Stimulated activated CD4-positive, alpha-beta T cell treated with anti-CD3 and anti-CD28 coated beads, Interleukin-15, amount 100 ng/mL, for 1 hour (primary cell): ENCODE measurements at places on chromosomes 5 and 9.

DNA sequence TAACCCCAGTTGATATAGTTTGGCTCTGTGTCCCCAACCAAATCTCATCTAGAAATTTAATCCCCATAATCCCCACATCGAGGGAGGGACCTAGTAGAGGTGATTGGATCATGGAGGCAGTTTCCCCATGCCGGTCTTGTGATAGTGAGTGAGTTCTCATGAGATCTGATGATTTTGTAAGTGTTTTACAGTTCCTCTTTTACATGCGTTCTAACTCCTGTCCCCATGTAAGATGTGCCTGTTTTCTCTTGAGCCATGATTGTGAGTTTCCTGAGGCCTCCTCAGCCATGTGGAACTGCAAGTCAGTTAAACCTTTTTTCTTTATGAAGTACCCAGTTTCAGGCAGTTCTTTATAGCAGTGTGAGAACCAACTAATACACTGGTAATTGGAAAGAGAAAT, 73.6 kb downstream of the CDH12 start:
- no peak for DNase-seq

DNA sequence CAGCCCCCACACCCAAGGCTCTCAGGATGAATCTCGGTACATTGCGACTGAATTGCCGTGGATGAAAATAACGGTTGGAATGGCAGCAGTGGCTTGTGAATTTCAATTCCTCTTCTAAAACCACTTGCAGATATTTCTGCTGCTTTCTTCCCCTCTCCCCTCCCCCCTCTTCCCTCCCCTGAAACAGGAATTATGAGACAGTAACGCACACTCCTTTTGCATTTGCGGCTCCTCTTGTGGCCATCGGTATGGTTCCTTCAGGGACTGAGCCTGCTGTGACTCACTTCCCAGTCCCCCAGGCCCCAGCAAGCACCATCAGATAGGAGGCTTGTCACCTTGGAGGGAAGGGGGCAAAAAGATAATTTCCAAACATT, 9.7 kb downstream of the DCANP1 start:
- no peak for DNase-seq

- no peak for DNase-seq
Measured at GRCh38 chr9:97503862-97504210, 2.4 kb downstream of the TMOD1 start.

DNA sequence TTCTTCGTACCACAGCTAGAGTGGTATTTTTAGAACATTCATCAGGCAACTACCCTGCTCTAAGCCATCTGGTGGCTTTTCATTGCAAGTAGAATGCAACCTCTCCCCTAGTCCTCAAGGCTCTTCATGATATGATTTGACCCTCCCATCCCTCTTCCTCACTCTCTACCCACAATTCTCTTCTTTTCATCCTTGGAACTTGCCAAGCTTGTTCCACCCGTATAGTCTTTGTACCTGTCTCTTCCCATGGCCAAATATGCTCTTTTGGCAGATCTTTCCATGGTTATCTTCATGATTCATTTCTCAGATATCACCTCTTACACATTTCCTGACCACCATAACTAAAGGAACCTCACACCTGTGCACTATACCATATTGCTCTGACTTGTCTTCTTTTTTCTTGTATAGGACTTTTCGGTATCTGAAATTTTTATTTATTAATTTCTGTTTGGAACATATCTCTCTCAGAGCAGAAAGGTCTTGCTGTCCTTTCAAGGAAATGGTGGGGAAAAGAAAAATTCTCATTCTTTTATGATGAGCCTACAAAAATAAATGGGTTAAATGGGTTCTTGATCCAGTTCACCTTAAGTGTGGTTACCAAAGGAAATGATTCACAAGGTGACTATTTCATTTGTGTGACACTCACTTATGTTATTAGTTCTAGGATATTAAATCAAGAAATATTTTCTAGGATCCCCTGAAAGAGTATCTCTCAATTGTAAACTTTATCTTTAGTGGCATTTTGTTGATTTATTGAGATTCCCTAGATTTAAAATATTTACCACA, 3.7 kb upstream of the CD274 start:
- no peak for DNase-seq

GRCh38 chr9:98712987-98713386, 4.3 kb upstream of the GABBR2 start:
- DNase-seq = no peak

DNA sequence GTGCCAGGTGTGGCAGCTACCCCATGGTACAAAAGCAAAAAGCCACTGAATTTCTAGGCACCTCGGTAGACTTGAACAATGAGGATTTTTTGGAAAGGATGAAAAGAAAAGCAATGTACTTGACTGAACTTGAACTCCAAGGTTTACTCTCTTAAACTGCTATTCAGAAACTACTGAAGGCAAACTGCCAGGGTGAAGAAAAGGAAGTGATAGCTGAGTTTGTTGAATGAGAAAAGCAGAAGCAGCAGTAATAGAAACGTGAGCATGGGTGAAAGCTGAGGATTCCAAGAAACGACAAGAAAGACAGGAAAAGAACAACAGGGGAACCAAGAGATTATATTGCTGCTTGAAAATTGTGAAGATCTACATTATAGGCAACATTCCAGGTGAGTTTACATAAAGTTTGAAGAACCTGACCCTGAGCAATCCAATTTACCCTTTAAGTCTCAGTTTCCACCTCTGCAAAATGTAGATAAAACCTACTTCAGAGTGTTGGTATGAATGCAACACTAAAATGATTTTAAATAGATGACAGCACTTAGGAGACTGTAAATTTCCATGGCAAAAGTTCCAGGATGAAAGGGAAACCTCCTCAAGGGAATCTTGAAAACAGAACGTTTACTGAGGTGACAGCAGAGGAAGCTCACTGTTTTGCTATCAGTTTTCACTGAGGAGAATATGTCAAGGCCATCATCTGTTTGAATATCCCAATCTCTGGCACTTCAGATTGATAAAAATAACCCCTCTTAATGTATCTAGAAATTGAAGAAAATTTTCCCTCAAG, 245.8 kb downstream of the SPATA31D1 start:
- DNase-seq = no peak

DNA sequence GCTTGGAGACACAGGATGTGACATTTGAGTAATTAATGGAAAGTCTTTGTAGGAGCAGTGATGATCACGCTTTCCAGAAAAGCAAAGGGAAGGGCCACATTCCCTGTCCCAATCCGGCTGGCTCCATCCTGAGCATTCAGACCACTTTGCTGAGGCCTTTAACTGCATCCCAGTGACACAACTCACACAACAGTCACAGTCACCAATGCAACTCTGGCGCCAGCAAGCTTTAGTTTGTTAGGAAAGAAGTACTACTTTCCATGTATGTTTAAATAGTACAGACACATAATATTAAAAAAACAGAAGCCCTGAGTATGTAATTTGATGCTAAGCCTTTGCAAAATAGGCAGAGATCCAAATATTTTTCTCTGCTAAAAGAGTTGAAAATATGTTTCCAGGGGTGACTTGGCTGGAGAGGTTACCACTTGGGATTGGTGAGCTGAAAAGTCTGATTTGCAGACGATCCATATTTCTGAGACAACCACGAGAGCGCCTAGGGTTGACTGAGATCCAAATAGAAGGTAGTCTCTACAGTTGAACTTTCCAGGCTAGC, 31.7 kb upstream of the GAS1 start:
- no peak for DNase-seq

DNA sequence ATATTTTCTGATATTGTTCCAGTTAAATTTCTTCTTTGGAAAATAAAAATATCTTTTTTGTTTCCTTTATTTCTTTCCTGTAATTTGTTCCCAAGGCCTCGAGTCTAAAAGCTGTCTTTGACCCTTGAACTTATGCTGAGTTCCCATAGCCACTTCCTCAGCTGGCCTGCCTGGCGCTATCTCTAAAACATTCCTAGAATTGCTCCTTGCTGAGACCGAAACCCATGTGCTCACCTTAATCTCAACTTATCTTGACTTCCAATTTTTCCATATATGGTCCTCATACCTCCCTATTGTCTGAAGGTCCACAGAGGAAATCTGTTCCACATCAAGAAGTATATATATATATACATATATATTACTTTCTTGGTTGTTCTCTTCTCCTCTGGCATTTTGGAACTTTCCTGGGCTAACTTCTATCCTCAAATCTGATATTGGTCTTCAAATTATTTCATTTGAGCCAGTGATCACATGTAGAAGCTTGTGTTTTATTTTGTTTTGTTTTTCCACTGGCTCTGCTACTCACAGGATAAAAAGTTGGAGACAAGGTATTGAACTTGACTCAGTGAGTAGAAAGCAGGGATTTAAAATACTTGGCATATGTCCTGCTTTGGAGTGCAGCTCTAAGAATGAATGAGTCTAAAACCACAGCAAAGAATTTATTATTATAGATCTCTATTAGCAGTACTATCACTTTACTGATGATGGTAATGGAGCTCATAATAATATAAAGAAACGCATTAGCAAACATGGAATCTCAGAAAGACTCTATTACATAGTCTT, 45.2 kb downstream of the ENC1 start:
- DNase-seq = no peak

GRCh38 chr5:8363138-8363537, 494.2 kb downstream of the MTRR start:
- DNase-seq = no peak

DNA sequence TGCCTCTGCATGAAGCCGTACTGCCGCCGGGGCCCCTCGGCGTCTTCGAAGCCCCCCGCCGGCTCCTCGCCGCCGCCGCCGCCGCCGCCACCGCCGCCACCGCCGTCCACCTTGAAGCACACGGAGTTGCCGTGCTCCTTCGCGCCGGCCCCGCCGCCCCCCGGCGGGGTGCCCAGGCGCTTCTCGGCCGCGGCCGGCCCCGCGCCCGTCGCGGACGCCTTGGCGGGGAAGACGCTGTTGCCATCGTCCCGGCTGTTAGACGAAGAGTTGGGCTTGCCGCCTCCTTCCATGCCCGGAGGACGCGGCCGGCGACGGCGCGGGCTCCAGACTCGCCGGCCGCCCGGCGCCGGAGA, 400 bp downstream of the HCN1 start:
- DNase-seq = no peak

DNA sequence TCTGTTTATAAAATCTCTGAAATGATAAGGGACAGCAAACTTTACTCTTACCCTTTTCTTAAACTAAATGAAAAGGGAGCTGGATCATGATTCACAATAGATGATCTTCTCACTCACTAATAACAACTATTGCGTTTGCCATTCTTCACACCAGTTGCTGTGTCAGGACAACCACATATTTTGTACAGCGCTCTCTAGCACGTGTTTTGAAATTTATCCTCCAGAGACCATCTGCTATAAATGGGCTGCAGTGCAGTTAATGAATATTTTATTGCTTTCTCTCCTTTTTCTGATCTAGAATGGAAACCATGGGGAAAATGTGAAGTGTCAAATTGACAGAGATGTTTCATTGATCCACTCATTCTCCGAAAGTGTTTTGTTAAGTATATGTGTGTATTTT, 258.4 kb upstream of the CCNH start:
- DNase-seq = no peak

DNA sequence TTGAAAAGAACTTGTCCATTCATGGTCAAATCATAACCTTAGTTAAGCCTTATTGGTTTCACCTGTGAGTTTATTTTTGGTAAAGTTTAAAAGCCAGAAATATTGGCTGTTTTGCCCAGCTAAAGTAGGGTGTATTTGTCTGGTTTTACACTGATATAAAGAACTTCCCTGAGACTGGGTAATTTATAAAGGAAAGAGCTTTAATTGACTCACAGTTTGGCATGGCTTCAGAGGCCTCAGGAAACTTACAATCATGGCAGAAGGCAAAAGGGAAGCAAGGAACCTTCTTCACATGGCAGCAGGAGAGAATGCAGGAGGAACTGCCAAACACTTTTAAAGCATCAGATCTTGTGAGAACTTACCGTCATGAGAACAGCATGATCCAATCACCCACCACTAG, 55.3 kb downstream of the JAKMIP2 start:
- no peak for DNase-seq

- DNase-seq = no peak
Measured at GRCh38 chr9:100428871-100429654, 2.1 kb downstream of the MSANTD3 start.

GRCh38 chr5:89168766-89169165, 285.8 kb upstream of the MEF2C start:
- no peak for DNase-seq

GRCh38 chr9:75105841-75106240, 17.5 kb downstream of the OSTF1 start:
- DNase-seq = no peak

DNA sequence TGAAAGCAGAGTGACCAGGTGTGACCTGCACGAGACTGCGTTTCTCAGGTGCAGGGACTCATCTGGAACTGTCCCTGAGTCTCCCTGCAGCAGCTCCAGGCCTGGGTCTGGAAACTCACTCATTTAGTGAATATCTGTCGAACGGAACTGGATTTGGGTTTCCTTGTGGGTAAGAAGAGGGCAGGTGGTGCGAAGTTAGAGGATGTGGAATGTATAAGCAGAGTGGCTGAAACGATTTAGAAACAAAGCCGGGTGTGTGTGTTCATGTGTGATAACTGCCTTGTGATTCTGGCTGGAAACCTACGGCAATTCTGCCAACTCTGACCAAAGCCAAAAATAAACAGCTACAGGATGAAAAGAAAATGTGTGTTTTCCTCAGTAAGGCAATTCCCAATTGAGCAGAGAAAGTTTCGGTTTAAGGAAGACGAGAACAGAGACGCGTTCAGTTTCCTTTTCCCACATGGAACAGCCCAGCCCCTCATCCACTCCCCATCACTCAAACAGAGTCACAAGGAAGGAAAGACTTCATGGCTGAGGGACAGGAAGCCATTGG, 130.3 kb downstream of the NSG2 start:
- DNase-seq = no peak

GRCh38 chr5:158725297-158725851, 374.3 kb downstream of the EBF1 start:
- DNase-seq = no peak
